NCI-H1417 treated with DMSO at 0.1 percent for 48 hours (cell line): ENCODE measurements at places on chromosomes 5 and 9.

DNA sequence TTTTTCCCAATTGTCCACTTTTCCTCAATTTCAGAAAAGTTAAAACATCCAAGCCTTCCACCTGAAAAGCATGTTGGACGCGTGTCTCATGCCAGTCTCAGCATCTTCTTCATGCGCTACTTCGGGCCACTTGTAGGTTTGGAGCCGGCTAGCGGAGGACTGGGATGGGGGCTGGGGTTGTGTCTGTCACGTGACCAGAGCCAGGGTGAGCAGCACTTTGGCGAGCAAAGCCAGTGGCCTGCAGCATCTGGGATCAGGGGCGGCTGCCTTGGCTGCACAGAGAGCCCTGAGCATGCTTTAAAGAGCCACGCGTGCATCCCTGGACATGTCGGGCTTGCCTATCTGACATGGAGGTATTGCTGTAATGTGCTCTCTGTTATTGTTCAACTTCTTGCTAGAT lies 41.2 kb downstream of the SLC6A3 start:
- no peak for DNase-seq

GRCh38 chr5:167912941-167913665 lies 378.3 kb upstream of the WWC1 start:
- no peak for DNase-seq

- DNase-seq = no peak
Measured at GRCh38 chr5:160423099-160423498, 1.4 kb downstream of the PTTG1 start.

- no peak for DNase-seq
Measured at GRCh38 chr5:150298701-150299451, 3.8 kb downstream of the ARSI start.

- DNase-seq = no peak
Measured at GRCh38 chr5:91178461-91178860, 204.7 kb downstream of the ARRDC3 start.

GRCh38 chr5:147431586-147431985 lies 78.3 kb downstream of the DPYSL3 start:
- DNase-seq = no peak

- DNase-seq = no peak
Measured at GRCh38 chr5:178419196-178419595, 171.0 kb downstream of the COL23A1 start.

- no peak for DNase-seq
Measured at GRCh38 chr5:151214614-151215545, 9.0 kb downstream of the CCDC69 start.

DNA sequence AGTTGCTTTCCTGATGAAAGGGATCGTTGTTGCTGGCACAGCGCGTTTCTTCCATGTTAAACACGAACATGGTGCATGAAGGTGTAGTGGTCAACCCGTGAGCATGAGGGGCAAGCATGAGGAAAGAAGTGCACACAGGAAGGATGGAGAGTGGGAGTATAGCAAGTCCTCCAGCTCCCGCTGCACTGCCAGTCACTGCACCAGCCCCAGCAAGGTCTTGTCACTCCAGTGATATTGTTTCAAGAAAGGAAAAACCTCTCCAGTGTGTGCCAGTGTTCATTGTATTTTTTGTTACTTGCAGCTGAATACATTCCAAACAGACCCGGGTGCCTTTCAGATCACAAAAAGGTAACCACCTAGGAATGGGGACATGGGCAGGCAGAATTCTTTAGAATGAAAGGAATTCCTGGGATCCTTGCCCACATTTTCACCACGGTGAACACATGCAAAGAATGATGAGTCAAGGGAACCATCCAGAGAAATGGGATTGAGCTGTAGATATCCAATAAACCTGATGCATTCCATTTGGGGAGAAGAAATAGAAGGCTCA lies 186.3 kb downstream of the AOPEP start:
- DNase-seq = no peak

DNA sequence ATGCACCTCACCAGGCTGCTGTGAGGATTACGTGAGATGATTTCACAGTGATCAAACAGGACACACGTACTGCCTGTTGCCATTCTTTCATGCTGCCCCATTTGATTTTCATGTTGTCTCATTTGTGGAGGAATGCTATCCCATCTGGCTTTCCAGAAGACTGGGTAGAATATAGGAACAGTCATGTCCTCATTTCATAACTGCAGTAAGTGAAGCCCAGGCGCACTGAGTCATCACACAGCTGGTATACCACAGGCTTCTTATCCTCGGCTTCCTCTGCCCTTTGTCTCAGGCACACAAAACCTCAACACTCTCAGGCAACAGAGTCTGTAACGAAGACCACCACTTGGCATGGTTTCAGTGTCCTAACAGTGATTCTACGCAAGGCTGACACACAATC lies 62.3 kb downstream of the LHFPL2 start:
- DNase-seq = no peak

DNA sequence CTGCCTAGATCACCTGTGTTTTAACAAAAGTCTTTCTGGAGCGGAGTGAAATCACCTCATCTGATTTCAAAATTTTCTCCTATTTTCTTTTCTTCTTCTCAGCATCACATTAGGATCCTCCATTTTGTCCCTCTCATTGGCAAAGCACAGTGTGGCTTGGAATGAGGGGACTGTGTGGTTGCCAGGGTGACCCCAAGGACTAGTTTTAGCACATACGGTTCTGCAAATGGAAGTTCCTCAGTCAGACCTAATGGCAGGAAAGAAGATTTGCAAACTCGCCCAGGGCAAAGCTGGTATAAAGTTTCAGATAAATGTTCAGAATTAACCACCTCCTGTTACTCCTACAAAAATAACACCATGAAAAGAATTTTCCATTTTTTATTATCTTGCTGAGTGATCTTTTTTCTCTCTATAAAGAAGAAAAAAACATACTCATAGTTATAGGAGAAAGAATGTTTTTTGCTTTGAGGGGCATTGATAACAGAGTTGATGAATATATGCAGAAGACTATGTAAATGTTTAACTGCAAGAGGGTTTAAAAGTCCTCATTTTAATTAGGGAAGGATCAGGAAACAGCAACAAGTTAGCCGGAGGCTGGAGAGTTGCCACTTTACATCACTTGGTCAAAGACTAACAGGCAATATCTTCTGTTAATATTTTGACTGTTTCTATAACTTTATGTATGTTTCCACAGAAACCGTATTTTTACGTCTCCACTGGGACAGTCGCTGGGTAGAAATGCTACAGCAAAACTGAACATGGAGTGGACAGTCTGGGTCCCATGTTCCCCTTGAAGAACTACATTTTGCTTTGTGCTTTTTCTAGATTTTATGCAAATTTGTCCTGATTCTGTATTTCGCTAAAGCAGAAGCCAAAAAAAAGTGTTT lies 257.8 kb downstream of the NR2F1-AS1 start:
- DNase-seq = no peak

GRCh38 chr5:170681013-170681433 lies 102.5 kb upstream of the GABRP start:
- no peak for DNase-seq

DNA sequence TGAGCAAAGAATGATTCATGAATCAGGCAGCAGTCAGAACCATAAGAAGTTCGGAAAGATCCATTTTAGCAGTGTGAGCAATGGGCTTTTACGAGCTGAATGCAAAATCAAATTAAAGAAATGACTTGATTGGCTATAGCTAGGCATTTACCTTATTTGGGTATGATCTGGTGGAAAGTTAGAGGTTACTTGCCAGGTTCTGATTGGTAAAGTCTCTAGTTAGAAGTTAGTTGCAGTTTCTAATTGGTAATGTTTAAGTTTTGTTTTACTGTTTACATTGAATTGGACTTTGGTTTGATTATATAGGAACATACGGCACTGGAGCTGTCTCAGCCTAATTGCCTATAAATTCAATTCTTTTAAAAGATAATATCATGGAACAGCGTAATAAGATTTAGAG lies 97.9 kb downstream of the ITGA1 start:
- DNase-seq = no peak

DNA sequence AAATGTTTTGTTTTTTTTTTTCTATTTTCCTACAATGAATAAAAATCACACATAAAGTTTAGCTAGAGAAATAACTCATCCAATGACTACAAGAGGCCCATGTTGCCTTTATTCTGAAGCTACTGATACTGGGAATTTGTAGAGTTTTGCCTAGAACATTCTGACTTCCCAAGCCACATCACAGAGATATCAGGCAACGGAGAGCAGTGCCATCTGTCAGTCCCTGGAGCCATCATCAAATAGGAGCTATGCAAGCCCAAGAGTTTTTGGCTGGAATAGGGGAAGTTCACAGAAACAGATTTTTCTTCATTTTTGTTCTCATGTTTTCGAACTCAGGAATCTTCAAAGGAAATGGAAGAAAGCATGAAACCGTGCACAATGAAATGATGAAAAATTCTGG lies 896.6 kb downstream of the TLE1 start:
- DNase-seq = no peak
